ENCODE measurements at places on chromosomes 12 and 14. TPM values are rescaled to one million over a fixed set of nuclear protein-coding genes. Genes with fewer than 3 reads are reported as not detected.

DNA sequence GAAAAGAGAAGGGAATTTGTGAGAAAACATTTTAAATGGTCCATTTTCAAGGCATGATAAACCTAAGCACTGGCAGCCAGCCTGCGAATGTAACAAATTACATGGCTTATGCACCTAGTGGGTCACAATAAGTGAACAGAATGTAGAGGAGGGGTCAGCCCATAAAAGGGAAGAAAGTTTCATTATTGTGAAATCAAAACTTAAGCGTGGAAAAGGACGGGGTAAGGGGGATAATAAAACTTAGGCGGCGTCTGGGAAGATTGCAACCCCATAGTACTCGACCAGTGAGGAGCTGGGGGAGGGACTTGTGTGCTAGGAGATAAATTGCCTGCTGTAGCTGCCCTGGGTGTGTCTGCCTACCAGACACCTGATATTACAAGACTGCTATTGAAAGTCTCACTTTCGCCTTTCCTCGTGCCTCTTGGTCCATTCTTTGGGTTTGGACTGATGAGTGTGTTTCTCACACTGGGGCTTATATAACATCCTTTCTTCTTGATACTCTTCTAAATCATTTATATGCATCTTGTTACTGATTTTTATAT lies 40.6 kb downstream of the ZDHHC17 start:
- H3K27ac ChIP-seq: no peak overlapping the region
- no peaks in the 10 kb centered on the region for H3K27me3 ChIP-seq

DNA sequence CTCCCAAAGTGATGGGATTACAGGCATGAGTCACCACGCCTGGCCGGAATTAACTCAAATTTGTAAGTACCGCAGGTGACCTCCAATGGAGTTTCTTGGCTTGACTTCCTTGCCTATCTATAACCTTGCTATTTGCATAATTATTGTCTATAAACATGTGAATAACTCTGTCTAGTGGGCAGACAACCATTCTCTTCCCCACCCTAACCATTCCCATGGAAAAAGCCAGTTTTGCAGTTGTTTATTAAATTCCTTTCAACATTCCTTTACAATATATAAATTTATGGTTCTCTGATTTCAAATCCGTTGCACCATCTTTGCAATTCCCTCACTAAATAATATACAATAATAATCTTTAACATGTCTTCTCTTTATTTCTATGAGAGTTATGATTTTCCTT lies 61.0 kb upstream of the ZDHHC17 start:
- H3K27ac ChIP-seq: no peak overlapping the region
- H3K4me1 ChIP-seq: no peaks in the 10 kb centered on the region
- no peak overlapping the region for H3K4me3 ChIP-seq
- DNase-seq: no peak
- H3K27me3 ChIP-seq: peaks cover 2% of the 10 kb centered on the region

GRCh38 chr14:100222224-100223093 lies 16.5 kb upstream of the YY1 start:
- H3K4me1 ChIP-seq: peaks cover 8% of the 10 kb centered on the region
- H3K27me3 ChIP-seq: no peaks in the 10 kb centered on the region
- no peak overlapping the region for H3K4me3 ChIP-seq
- peaks cover 3% of the 10 kb centered on the region for H3K36me3 ChIP-seq
- H3K27ac ChIP-seq: no peak overlapping the region

GRCh38 chr12:57611108-57611826 lies at the start of gene ARHGEF25:
Gene ARHGEF25, plus strand, starts transcription at chr12:57611435. Its CDS starts 460 bp downstream, at chr12:57611895.
- DNase-seq: no peak
- no peaks in the 10 kb centered on the region for H3K36me3 ChIP-seq
- peak within 1 kb of the TSS; percentile 73 for H3K4me3 ChIP-seq
- H3K4me1 ChIP-seq: peaks cover 3% of the 10 kb centered on the region
- H3K27ac ChIP-seq: no peak within 1 kb of the TSS

TAS2R14 gene
- total RNA-seq: 2.6 TPM

ABCD2 gene
- total RNA-seq: 5.8 TPM

DNA sequence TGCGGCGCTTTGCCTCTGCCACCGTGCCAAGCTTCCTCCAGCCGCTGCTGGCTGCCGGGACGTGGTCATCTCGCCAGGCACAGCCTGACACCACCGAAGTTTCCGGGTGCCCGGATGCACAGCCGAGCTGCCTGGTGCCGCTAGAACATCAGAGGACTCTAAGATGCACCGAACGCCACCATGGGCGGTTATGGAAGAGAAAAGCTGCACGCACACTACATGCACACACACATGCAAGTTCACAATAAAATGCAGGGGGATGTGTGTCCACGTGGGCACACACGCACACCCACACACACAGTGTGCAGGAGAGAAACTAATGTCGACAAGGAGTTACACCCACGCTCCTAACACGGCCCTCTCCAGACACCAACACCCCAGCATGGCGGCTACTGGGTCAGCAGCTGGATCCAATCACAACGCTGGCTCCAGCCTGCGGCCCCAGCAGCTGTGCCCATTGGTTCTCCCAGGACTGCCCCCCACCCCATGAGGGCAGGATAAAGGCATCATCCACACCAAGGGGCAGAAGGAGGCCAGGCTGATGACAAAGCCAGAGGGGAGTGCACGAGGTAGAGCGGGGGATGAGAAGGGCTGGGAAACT lies 82.7 kb downstream of the BCL11B start:
- peaks cover 80% of the 10 kb centered on the region for H3K4me1 ChIP-seq
- no peaks in the 10 kb centered on the region for H3K27me3 ChIP-seq
- peaks cover 21% of the 10 kb centered on the region for H3K36me3 ChIP-seq
- H3K4me3 ChIP-seq: peak overlapping the region; percentile 82

- no peak overlapping the region for H3K4me3 ChIP-seq
- no peaks in the 10 kb centered on the region for H3K27me3 ChIP-seq
- peaks cover 34% of the 10 kb centered on the region for H3K36me3 ChIP-seq
- H3K4me1 ChIP-seq: peaks cover 65% of the 10 kb centered on the region
- no peak for DNase-seq
- H3K27ac ChIP-seq: peak overlapping the region; percentile 93
Observed at GRCh38 chr14:89625731-89626232, 208.7 kb upstream of the FOXN3 start.

GRCh38 chr14:78664841-78665240 lies 494.7 kb downstream of the NRXN3 start:
- H3K4me1 ChIP-seq: no peaks in the 10 kb centered on the region
- no peaks in the 10 kb centered on the region for H3K36me3 ChIP-seq
- no peak for DNase-seq
- no peaks in the 10 kb centered on the region for H3K27me3 ChIP-seq
- no peak overlapping the region for H3K27ac ChIP-seq

DNA sequence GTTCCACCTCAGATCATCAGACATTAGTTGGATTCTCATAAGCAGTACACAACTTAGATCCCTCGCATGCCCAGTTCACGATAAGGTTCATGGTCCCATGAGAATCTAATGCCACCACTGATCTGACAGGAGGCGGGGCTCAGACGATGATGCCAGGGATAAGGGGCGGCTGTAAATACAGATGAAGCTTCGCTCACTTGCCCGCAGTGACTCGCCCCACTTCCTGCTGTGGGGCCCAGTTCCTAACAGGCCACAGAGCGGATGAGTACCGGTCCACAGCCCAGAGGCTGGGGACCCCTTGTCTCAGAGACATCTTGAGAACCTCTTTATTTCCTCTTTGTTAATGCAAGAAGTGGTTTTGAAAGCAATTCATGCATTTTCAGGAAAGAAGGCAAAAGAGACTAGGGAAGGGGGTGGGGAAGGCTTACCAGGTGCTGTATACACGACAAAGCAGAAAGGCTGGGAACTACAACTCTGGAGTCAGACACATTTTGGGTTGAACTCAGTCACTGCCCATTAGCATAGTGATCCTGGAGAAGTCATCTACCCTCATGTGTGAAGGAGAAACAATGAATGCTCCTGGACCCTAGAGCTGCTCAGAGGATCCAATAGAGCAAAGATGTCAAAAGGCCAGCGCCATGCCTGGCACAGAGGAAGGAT lies 68.7 kb downstream of the EID3 start:
- DNase-seq: peak; percentile 14

- H3K4me3 ChIP-seq: no peak overlapping the region
- H3K4me1 ChIP-seq: peaks cover 20% of the 10 kb centered on the region
- DNase-seq: no peak
- H3K36me3 ChIP-seq: peaks cover 2% of the 10 kb centered on the region
- H3K27ac ChIP-seq: no peak overlapping the region
Observed at GRCh38 chr12:47652521-47653234, 53.2 kb downstream of the RPAP3 start.

DNA sequence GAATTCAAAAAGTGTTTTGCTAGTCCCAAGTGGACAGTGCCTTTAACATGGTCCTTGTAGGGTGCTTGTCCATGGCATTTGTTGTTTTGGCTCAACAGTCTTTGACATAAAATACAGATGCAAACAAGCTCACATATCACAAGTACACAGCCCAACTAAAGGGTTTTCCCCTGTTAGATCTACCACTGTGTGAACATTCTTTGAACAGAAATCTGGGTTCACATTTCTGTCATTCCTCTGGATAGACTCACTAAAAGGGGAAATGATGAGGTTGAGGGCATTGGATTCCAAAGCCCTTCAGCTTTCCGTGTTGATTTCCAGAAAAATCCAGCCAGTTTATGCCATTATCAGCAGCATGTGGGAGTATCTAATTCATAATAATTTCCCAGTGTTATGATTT lies 54.1 kb downstream of the EP400 start:
- peaks cover 48% of the 10 kb centered on the region for H3K36me3 ChIP-seq
- H3K4me3 ChIP-seq: no peak overlapping the region
- H3K27ac ChIP-seq: no peak overlapping the region
- H3K27me3 ChIP-seq: no peaks in the 10 kb centered on the region
- no peaks in the 10 kb centered on the region for H3K4me1 ChIP-seq

GRCh38 chr14:85125291-85125670 lies 404.7 kb upstream of the FLRT2 start:
- H3K4me1 ChIP-seq: no peaks in the 10 kb centered on the region
- no peak overlapping the region for H3K27ac ChIP-seq
- DNase-seq: no peak

- DNase-seq: no peak
- no peak overlapping the region for H3K27ac ChIP-seq
- H3K36me3 ChIP-seq: peaks cover 22% of the 10 kb centered on the region
- no peaks in the 10 kb centered on the region for H3K27me3 ChIP-seq
- H3K4me1 ChIP-seq: peaks cover 8% of the 10 kb centered on the region
Observed at GRCh38 chr12:1422604-1423315, 171.6 kb downstream of the FBXL14 start.

GRCh38 chr12:99619389-99620158 lies 28.0 kb upstream of the GARIN6 start:
- no peaks in the 10 kb centered on the region for H3K27me3 ChIP-seq
- no peak overlapping the region for H3K4me3 ChIP-seq
- no peak for DNase-seq
- H3K36me3 ChIP-seq: no peaks in the 10 kb centered on the region
- H3K4me1 ChIP-seq: no peaks in the 10 kb centered on the region
- H3K27ac ChIP-seq: no peak overlapping the region

- H3K4me1 ChIP-seq: peaks cover 65% of the 10 kb centered on the region
- no peak for DNase-seq
- peaks cover 44% of the 10 kb centered on the region for H3K36me3 ChIP-seq
- H3K27ac ChIP-seq: no peak overlapping the region
Observed at GRCh38 chr12:46401662-46402061, 29.1 kb upstream of the SLC38A2 start.

SOAT2 gene
- total RNA-seq: not detected

Data from activated T-helper 2 cell treated with anti-CD3 and anti-CD28 coated beads, Interferon-gamma antibody, Interleukin-2, Interleukin-4, amounts not matched to agents 10 μg/mL and 5 μg/mL and 100 μg/mL, durations not matched to agents 14 hours and 24 hours and 36 hours (primary cell).